Stimulated activated CD8-positive, alpha-beta memory T cell treated with anti-CD3 and anti-CD28 coated beads, Interleukin-15, amount 100 ng/mL, for 4 hours (primary cell): ENCODE measurements at places on chromosomes 12 and 14.

GRCh38 chr12:130202201-130202600 lies 39.9 kb downstream of the FZD10 start:
- DNase-seq: no peak

GRCh38 chr12:50119387-50119786 lies 7.4 kb downstream of the COX14 start:
- no peak for DNase-seq

GRCh38 chr14:52400846-52401245 lies 86.7 kb downstream of the PTGER2 start:
- DNase-seq: no peak

- DNase-seq: no peak
Measured at GRCh38 chr12:65803251-65803650, 21.0 kb upstream of the HMGA2 start.

- DNase-seq: no peak
Measured at GRCh38 chr14:94461526-94462218, 9.1 kb upstream of the SERPINA11 start.

- DNase-seq: no peak
Measured at GRCh38 chr12:131917139-131917710, 11.9 kb upstream of the PUS1 start.

DNA sequence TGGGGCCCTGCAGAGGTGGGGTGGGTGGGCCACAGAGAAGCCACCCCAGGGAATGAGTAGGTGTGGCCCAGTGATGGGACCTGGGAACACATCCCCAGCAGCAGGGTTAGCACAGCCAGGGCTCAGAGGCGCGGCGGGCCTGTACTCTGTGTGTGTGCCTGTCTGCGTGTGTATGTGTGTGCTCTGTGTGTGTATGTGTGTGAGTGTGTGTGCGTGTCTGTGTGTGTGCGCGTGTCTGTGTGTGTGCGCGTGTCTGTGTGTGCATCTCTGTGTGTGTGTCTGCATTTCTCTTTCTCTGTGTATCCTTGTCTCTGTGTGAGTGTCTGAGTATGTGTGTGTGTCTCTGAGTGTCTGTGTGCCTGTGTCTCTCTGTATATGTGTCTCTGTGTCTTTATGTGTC lies 26.1 kb downstream of the KIF26A start:
- no peak for DNase-seq

- DNase-seq: no peak
Measured at GRCh38 chr12:32893458-32893857, 3.1 kb downstream of the PKP2 start.

DNA sequence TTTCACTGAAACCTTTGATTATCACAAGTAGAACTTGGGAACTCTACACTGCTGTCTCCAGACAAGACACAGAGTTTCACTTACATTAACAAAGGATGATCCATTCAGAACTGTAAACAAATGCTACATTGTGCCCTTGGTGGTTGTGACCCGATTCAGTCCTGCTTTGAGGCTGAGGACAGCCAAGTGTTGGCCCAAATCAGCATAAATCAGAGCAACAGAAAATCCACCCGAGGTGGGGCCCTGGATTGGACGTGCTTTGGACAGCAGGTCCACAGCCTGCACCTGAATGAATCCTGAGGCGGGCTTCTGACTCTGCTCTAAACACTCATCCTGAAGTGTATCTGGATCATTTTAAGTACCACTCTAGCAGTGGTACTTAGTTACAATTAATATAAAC lies 68.8 kb downstream of the PPP2R5C start:
- no peak for DNase-seq

DNA sequence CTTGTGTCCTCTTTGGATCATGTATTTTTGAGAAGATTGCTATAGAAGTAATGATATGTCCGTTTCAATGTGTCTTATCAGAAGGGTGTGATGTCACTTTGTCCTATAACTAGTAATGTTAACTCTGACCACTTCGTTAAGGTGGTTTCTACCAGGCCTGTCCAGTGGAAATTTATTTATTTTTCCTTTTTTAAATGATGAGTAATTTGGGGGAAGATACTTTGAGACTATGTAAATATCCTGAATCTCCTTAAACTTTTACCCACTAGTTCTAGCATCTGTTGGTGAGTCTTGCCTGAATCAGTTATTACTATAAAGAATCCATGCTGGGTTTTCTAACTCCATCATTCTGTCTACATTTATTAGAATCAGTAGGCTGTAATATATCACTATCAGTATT lies 15.3 kb downstream of the EP400 start:
- no peak for DNase-seq

- DNase-seq: no peak
Measured at GRCh38 chr12:80936642-80937390, 918 bp downstream of the LIN7A start.

DNA sequence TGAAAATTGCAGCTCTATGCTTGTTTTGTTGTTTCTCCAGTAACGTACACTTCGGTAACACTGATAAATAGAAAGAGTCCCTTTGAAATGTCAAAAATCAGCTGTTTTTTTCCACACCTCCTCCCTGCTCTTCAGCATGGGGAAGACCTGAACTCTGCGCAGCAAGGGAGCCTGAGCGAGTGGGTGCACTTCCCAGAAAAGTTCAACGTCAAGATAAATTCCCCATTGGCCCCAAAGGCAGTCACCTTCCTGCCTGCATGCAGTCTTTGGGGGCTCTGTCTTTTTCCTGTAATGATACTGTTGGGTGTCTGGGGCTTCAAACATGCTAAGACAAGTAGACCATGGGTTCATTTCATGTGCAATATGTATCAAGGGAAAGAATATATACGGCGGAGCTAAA lies 8.8 kb upstream of the FOXG1 start:
- no peak for DNase-seq

DNA sequence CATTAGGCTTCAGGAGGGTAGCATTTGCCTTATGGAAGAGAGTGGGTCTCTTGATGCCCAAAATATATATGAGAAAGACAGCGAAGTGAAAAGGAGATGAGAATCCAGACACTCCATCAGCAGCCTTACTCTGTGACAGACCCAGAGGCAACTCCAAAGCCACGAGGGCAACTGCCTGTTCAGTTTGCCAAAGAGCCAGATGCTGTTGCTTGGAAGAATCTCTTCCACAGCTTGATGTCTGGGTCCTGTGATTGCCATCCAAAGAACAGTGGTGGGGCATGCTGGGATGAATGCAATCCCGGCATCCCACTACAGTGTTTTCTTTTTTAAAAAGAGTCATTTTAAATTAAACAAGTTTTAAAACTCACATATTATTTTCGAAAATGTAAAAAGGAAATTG lies 10.9 kb upstream of the OTX2 start:
- no peak for DNase-seq

DNA sequence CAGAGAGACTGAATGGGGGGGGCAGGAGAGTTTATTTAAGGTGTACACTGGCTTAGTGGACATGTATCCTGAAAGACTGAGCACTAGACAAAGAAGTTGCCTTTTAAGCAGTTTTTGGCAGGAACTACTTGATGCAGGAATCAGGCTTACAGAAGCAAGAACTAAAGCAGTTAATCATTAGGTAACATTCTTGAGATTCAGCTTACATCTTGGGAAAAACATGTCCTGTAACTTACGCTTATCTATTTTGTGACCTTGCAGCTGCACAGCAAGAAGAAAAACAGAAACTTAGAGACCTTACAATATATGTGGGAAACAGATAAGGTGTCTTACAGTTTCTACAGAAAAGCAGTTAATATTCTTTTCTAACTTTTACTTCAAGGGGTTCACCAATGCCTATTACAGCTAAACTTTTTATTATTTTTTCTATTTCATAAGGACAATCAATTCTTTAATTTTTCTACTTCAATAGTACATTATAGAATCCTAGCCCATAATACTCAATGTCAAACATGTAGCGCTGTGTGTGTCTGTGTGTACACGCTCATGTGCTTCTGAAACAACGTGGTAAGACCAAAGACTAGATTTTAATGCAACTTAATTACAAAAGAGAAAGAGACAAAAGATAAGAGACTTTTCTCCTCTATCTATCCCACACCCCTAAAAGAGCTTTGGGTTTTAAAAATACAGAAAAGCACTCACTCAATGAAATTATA lies 276.9 kb downstream of the PRKD1 start:
- no peak for DNase-seq

DNA sequence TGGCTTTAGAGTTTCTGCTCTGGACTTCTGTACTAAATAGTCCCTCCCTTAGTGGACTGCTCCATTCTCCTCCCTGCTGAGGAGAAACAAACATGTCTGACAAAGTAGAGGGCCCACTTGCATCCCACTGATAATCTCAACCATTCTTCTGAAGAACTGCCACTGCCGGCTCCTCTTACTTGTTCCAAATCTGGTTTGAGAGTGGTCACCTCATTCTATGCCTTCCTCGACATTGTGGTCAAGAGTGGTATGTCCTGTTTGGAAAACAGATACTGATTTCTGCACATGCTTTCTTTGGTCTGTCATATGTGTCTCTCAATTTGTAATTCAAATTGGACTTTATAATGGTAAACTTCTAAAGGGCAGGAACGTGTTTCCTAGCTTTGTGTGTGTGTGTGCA lies 36.3 kb upstream of the PLEKHA5 start:
- no peak for DNase-seq

- DNase-seq: no peak
Measured at GRCh38 chr12:112029301-112029700, 16.1 kb downstream of the ERP29 start.

DNA sequence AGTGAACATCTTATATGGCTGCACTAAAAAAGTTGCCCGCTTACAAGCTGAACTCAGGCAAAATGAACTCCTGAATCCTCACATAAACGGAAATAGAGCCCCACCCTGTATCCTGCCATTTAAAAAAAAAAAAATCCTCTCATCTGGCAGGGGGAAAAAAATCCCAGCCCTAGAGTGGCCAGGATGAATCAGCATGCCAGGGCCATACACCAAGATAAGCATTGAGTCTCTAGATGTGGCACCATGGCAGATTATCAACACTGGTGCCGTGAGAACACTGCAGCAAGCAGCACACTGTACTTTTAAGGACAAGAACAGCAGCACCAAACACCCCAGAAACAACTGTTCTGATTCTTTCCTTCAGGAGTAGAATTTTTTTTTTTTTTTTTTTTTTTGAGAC lies 65.5 kb downstream of the RASSF3 start:
- no peak for DNase-seq

DNA sequence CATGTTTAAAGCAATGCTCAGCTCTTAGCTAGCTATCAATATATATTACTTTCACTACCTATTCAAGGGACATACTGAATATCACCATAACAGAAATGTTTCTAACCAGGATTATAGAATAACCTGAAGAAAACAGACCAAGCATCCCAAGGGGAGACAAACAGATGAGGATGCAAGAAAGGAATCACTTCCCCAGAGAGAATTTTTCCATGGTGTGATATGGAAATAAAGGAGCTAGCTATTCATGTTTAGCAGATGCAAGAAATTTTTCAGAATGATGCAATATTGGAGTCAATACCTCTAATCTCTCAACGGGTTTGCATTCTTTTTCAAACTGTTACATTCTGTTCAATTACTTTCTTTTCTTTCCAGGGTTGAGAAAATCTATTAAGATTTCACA lies 538.9 kb upstream of the FLRT2 start:
- DNase-seq: no peak

DNA sequence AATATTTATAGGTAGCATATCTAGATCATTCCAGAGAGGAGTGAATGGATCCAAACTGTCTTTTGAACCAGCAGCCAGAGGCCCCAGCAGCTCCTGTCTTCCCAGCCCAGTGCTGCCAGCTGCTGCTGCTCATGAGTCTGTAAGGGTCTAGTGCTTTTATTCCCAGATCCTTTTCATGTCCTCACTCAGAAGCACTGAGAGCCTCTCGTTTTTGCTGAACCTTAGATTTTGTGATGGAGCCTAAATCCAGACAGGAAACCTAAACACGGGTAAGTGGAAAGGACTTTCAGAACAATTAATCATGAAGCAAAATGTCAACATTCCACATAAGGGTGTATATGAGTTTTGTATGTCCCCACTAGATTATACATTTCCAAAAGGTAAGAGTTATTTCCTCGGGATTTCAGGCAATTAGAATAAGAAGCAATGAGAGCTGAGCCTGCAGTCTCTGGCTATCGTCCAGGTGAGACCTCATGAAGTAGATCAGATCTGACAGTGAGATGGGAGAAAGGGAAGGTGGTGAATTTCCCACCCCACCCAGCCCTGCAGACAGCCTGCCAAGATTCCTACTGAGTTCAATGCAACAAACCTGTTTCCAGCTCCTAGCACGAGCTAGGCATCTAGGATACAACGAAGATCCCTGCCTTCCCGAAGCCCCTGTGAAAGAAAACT lies 84.4 kb downstream of the NINJ2 start:
- DNase-seq: no peak

GRCh38 chr12:109589691-109590245 lies 16.2 kb downstream of the MVK start:
- DNase-seq: no peak

GRCh38 chr12:26187014-26187798 lies 8.2 kb upstream of the SSPN start:
- DNase-seq: no peak

- no peak for DNase-seq
Measured at GRCh38 chr14:101454229-101454628, 107.1 kb upstream of the DIO3 start.

GRCh38 chr14:36070031-36070719 lies 106.3 kb downstream of the PTCSC3 start:
- no peak for DNase-seq

- DNase-seq: no peak
Measured at GRCh38 chr12:123267991-123268843, 3.4 kb downstream of the CDK2AP1 start.

DNA sequence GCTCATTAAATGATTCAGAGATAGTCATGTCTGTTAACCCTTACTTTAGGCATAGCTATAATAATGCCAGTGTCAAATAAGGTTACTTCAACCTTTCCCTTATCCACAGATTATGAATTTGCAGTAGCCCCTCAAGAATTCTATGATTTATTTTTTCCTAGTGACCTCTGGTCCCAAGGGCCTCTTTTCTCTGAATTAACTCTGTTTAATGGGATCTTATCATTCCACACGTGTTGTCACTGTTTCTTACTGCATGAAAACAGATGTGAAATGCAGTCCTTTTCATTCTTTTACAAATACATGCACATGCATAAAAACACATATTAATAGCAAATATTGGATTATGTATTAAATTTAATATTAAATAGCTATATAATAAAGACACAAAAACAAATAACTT lies 667.7 kb upstream of the FOXG1 start:
- no peak for DNase-seq

- no peak for DNase-seq
Measured at GRCh38 chr12:89736995-89737394, 28.4 kb upstream of the ATP2B1 start.

- DNase-seq: no peak
Measured at GRCh38 chr12:120800665-120801064, 75.0 kb downstream of the ACADS start.
